ENCODE measurements at places on chromosomes 7 and 10.

GRCh38 chr7:42672339-42672999 is 239.4 kb downstream of the C7orf25 start:
- DNase-seq: no peak

- DNase-seq: no peak
Measured at GRCh38 chr10:91566115-91566514, 66.8 kb downstream of the PPP1R3C start.

- no peak for DNase-seq
Measured at GRCh38 chr7:22468609-22469008, 31.4 kb downstream of the STEAP1B start.

DNA sequence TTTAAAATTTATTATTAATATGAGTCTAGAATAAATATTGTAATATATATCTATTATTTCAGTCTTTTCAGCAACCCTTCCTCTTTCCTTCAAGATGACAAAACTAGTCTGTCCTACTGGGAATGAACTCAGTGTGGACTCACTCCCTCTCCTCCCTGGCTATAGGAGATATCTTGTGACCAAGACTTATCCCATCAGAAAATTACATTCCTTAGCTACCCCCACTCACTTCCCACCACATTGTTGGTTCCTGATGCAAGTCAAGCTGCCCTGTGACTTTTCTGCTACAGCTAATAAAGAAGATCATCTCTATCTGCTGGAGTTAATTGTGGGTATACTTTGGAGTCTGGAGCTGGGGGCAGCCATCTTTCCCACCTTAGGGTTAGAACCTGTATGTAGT is 28.0 kb upstream of the MCU start:
- no peak for DNase-seq

DNA sequence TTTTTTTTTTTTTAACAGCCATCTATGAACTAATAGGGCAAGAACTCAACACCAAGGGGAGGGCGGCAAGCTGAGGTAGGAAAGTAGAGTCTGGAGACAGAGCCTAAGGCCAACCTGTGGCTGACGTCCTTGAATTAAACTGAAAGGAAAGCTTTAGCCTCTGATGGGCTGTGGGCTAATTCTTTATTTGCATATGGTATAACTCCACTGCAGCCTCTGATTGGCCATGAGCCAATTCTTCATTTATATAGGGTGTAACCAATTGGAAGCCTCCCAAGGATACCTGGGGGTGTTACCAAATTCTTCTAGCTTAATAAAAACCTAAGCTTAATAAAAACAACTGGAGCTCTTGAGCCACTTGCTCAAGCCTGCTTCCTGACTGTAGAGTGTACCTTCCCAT is 10.3 kb downstream of the TYW1 start:
- DNase-seq: no peak

DNA sequence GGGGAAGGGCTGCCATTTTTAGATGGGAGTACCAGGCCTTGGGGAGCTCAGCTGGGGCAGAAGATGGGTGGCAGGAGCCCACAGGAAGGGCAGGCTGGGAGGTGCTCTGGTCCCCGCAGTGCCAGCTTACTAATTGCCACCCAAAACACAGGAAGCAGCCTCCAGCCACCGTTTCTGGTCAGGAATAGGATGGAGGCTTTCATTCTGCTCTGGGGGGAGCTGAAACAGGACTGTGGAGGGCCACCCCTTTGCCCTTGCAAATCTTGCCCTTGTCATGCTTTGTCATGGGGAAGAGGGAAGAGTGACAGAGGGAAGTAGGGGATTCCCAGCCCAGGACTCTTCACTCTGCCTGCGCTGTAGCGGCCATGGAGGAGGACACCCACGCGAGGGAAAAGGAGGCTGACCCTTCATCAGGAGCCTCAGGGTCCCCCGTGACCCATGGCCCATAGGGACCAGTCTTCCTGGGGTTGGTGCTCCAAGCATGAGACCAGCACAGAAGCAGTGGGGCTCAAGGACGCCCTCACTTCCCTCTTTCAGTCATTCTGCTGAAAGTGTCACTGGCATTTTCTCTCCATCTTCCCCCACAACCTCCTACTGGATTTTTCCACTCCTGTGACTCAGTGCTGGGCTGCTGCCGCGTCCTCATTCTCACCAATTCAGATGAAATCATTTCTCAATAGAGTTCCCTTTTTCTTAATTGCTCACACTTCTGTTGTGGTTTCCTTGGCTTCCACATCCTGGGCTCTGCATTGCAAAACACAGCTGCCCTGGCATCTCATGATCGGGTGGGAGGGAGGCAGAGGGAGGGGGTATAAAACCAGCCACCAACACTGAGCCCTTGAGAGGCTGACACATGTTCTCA is 61.9 kb downstream of the MKI67 start:
- DNase-seq: peak; percentile 72

DNA sequence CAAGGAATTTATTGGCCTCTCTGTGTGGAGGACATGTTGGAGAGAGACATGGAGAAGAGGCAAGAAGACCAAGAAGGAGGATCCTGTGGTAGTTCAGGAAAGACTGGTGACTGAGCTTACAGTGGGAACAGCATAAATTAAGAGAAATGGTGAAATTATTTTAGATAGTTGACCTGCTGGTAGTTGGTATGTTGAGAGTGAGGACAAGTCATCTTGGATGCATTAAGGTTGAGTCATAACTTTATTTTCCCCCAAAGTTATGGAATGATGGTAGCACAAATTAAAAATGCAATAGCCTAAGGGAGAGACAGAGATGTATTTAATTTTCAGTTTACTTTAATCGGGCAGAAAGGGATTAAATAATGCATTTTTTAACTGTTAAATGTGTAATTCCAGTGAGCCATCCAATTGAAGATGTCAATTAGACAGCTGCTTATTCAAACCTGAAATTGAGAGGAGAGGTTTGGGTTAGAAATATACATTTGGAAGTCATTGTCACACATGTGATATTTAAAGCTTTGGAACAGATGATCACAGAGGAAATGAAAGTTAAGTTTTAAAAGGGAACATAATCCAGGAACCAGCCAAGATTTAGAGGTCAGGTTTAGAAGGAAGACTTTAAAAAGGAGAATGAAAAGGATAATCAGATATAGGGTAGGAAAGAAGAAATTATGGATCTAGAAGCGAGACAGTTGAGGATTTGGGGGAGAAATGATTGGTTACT is 80.6 kb downstream of the DGKB start:
- no peak for DNase-seq

- peak; percentile 79 for DNase-seq
Measured at GRCh38 chr7:101542527-101543241, 86.4 kb downstream of the MYL10 start.

DNA sequence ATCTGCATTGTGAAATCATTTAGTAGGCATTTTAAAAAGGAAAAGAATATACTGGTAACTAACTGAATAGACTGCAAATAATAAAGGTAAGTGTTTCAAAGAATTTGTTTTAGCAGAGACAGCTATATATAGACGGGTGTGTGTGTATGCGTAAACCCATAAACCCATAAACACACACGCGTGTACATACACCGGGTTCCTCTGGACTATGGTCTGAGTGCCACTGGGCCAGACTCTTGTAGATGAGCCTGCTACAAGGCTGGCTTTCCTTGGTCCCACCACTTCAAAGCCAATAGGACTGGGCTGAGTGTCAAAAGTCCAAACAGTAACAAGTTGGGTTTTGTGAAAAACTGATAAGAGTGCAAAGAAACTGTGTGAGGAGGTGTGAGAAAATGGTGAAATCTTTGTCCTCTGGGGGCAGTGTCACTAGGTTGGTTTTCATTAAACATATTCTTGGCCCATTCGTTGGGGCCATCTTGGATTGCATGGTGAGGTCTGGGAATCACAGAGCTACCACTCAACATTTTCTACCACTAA is 39.8 kb downstream of the GNA12 start:
- DNase-seq: no peak

DNA sequence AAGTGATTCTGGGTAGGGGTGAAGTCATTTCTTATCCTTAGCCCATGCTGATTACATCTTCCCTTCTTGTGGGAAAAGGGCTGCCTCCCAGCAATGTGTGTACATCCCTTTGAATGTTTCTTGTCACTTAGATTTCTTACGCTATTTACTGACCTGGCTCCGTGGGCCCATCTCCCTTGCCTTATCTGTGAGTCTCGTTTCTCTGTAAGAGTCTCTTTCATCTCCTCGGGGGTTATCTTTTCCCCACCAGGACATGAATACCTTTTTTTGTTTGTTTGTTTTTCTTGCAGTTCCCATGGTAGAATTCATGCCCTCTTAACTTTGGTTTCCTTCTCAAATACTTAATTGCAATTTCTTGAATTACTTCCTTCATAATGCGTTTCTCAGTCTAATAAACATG is 107.7 kb downstream of the BAMBI start:
- DNase-seq: no peak

GRCh38 chr10:131646551-131647525 is 254.0 kb upstream of the PPP2R2D start:
- DNase-seq: no peak

DNA sequence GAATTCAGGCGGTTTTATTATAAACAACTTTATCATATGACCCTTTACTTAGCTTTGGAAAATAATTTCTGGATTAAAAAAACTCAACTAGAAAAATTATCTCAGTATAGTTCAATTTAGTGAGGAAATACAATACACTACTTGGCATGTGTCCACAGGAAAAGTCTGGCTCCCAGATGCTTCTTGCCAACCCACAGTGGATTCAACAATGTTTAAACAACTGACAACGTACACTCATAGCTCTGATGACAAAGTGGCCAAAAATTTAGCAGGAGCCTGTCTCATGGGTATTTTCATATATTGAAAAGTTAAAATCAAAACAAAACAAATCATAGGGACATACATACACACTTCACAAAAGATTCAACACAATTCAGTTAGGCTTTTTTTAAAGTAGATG is 158.8 kb downstream of the SKAP2 start:
- DNase-seq: no peak

- no peak for DNase-seq
Measured at GRCh38 chr7:109893231-109893630, 1197.7 kb upstream of the LRRN3 start.

- no peak for DNase-seq
Measured at GRCh38 chr7:149598721-149599308, 101.2 kb upstream of the ZNF746 start.

DNA sequence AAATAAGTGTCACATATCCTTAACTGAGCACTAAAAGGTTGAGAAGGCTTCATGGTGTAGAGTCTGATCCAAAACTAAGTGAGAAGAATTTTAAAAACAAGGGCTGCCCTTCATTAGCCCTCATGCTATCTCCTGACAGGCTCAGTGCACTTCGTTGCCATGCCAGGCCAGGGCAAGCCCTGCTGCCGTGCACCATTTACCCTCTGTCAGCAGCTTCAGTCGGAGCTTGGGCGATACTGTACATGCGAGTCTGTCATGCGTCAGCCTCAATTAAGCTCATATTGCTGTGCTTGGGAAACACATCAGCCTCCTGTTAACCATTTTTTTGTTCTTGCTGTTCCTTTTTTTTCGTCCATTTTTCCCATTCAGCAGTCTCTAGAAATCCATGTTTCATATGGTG is 166.6 kb downstream of the VTI1A start:
- no peak for DNase-seq

- no peak for DNase-seq
Measured at GRCh38 chr10:118832241-118832651, 77.5 kb upstream of the CACUL1 start.

- no peak for DNase-seq
Measured at GRCh38 chr7:128801003-128801402, 9.2 kb downstream of the CCDC136 start.

GRCh38 chr7:140653319-140654108 is 12.9 kb upstream of the DENND2A start:
- no peak for DNase-seq

DNA sequence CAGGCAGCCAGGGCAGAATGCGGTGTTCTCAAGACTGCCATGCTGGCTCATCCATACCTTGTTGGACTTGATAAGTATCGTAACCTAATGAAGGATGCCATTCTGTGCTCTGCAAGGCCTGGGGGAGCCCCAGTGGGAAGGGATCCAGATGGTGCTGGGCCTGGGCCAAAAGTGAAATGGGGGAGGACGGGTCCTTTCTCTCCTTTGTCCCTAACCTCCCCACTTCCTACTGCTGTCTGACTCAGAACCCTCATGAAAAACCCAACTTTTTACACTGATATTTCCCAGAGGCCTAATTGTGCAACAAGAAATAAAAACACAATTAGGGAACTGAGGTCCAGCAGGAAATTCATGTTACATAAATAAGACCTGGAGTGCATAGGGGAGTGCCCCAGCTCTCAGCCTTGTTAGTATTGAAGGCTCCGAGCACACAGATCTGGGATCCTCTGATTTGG is 193.7 kb upstream of the SVIL start:
- DNase-seq: no peak

- no peak for DNase-seq
Measured at GRCh38 chr10:15123749-15124184, 26.6 kb downstream of the RPP38 start.

- no peak for DNase-seq
Measured at GRCh38 chr10:116490028-116490662, 55.6 kb upstream of the PNLIP start.

DNA sequence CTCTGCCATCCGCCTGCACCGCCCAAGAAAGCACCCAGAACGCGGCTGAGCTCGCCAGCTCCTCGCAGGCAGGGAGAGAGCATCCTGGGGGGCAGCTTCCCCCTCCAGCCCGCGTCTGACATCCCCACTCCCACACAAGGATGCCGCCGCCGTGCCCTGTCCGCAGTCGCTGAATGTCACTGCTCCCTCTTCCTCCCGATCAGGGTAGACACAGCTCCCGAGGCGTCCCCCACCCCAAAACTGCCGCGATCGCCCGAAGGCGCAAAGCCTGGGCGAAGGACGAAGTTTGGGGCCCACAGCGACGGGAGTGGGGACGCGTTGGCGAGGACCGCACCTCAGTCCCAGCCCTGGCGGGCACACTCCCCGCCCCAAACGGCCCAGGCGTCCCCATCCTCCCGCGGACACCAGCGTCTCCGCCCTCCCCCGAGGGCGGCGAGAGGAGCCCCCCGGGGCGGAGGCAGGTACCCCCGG is 1.5 kb upstream of the KAT6B start:
- DNase-seq: peak; percentile 40

- DNase-seq: no peak
Measured at GRCh38 chr10:99484626-99485581, 47.8 kb upstream of the NKX2-3 start.

DNA sequence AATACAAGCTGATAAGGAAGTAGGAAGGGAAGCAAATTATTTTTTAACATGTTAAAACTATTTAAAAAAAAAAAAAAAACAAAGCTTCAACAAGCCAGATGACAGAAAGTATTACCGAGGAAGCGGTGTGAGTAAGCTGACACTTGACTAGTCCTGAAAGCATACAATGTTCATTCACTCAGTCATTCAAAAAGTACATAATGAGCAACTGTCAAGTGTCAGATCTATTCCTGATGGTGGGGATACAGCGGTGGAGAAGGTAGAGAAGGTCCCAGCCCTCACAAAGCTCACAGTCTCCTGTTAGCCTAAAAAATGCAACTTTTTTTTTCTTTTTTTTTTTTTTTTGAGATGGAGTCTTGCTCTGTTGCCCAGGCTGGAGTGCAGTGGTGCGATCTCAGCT is 40.0 kb downstream of the RAPGEF5 start:
- DNase-seq: no peak

DNA sequence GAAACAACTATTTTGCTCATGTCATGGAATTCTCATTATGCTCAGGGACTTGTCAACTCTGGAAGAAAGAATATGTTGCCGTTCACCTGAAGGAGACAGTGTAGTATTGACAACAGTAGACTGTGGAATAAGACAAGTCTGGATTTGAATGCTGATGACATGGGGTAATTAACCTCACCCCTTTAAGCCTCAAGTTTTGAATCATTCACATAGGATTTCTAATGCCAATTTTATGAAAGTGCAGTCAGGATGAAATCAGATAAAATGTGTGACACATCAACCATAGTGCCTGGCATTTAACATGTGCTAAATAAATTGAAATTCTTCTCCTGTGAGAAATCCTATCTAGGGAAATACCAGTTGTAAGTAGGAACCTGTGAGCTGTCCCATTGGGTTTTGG is 305.8 kb downstream of the KIF20B start:
- DNase-seq: no peak

Measured in activated gamma-delta T cell treated with Interleukin-2 at 50 U/mL for 16 hours (primary cell).